Pulmonary artery endothelial cell (primary cell): ENCODE measurements at places on chromosomes 1 and 21. TPM values are rescaled to one million over a fixed set of nuclear protein-coding genes. Genes with fewer than 3 reads are reported as not detected.

- DNase-seq: no peak
Observed at GRCh38 chr1:79749607-79750006, 743.1 kb upstream of the ADGRL4 start.

DNA sequence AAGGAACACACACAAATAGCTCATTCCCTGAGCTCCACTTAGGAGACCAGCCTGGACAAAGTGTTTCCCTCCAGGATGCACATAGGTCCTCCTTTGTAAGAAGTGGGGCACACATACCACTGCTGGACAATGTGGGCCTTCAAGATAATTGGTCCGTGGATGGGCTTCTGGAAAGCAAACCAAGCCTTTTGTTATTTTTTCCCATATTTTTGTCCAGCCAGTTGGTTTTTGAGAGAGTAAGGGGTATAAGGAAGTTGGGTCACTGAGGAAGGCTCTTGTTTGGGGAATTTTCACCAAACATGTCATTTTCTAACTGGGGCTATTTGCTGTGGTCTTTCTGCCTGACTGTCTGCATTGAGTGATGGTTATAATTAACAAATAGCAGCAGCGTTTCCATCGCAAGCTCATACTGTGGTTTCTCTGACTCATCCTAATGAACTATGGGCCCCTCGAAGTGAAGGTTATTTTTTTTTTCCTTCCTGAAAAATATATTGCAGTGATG is 306.3 kb upstream of the DUSP10 start:
- no peak for DNase-seq

DNA sequence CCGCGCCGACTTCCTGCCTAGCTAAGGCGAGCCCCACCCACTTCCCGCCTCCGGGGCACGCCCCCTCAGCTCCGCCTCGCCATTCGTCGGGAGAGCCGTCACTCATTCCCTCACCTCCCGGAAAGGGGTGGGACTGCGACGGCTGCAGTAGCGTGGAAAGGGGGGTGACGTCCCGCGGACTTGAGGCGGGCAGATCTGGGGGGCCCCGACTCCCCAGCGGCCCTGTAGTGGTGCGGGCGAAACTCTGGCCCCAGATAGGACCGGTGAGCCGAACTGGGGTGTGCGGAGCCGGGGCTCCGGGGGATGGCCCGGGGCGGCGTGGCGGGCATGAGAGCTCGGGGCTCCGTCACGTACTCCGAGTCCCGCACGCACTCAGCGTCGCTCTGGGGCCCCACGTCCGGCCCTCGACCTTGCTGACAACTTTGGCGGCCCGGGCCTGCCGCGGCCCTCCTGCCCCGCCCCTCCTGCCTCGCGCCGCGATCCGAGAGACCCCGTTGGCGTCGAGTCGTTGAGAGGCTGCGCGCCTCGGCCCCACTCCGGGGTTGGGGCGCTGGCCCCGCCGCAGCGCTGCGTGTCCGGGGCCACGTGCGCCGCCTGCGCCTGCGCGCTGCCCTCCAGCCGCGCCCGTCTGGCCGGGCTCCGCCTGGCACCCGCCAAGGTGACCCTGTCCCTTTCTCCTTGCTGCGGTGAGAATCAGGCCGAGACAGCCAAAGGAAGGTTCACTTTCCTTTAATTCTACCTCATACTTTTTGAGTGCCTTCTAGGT is 395 bp upstream of the ENO1 start:
- peak; percentile 88 for DNase-seq

GRCh38 chr1:9900142-9901043 is 9.7 kb downstream of the CTNNBIP1 start:
- no peak for DNase-seq

- no peak for DNase-seq
Observed at GRCh38 chr1:44512313-44512885, 107.3 kb downstream of the RNF220 start.

GRCh38 chr1:93707956-93708355 is 26.3 kb upstream of the BCAR3 start:
- no peak for DNase-seq

DNA sequence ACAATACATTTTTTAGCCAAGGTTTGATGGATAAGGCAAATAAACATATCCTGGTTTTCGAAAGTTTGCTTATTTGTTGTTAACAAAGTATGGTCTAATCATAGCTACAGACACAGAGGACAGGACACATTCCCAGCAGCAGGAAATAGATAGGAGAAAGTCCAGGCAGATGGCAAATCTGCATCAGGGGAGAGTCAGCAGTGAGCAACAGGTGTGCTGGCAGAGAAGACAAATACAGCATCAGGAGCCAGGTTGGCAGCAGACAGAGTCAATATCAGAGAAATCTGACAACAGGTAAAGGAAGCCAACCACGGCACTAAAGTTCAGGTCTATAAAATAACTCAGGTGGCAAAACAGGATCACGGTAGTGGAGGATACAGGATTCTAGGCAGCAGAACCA is 210.7 kb upstream of the PTBP2 start:
- DNase-seq: no peak

GRCh38 chr1:145751491-145752037 is 32.3 kb downstream of the CD160 start:
- DNase-seq: no peak

- no peak for DNase-seq
Observed at GRCh38 chr1:246631426-246631825, 65.2 kb downstream of the CNST start.

GRCh38 chr1:150321826-150322166 is 463 bp downstream of the PRPF3 start:
- no peak for DNase-seq

- DNase-seq: no peak
Observed at GRCh38 chr21:28431022-28431421, 561.7 kb downstream of the LTN1 start.

- DNase-seq: no peak
Observed at GRCh38 chr1:90833466-90834110, 116.5 kb upstream of the BARHL2 start.

Gene PTPRC
- not detected in 2 replicates for total RNA-seq

Gene MEX3A
- 5.0 and 6.5 TPM in 2 replicates for total RNA-seq

Gene OR2L8
- total RNA-seq: not detected in 2 replicates

Gene PRAMEF17
- total RNA-seq: not detected in 2 replicates

Gene VHLL
- total RNA-seq: 0.13 TPM in 1 of 2 replicates, not detected in the other

Gene DPT
- total RNA-seq: not detected in 2 replicates

Gene TMCC2
- 1.5 and 2.8 TPM in 2 replicates for total RNA-seq
